Hepatic stellate cell (primary cell): ENCODE measurements at places on chromosomes 5 and 9.
A peak's percentile ranks its signal among the peaks of the same experiment; 100 is the strongest.

GRCh38 chr5:167731951-167732350 is 559.5 kb upstream of the WWC1 start:
- DNase-seq = no peak

GRCh38 chr9:13013991-13014883 is 239.4 kb downstream of the LURAP1L start:
- DNase-seq = no peak

- peak; percentile 37 for DNase-seq
Observed at GRCh38 chr9:100473276-100474081, 530 bp downstream of the TMEFF1 start.

- DNase-seq = no peak
Observed at GRCh38 chr5:9858043-9858442, 227.9 kb upstream of the TAS2R1 start.

GRCh38 chr5:66417781-66418180 is 178.4 kb upstream of the MAST4 start:
- no peak for DNase-seq

- DNase-seq = no peak
Observed at GRCh38 chr9:129958796-129959195, 84.2 kb downstream of the FNBP1 start.

DNA sequence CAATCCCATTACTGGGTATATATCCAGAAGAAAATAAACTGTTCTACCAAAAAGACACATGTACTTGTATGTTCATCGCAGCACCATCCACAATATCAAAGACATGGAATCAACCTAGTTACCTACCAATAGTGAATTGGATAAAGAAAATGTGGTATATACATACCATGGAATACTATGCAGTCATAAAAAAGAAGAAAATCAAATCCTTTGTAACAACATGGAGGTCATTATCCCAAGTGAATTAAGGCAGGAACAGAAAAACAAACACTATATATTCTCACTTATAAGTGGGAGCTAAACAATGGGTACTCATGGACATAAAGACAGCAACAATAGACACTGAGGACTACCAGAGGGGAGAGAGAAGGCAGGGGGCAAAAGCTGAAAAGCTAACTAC is 67.7 kb downstream of the NR2F1-AS1 start:
- DNase-seq = no peak

- no peak for DNase-seq
Observed at GRCh38 chr5:133341915-133342710, 270.2 kb downstream of the FSTL4 start.

GRCh38 chr5:172091956-172092732 is 85.7 kb upstream of the FBXW11 start:
- no peak for DNase-seq

GRCh38 chr5:145433077-145433476 is 402.1 kb downstream of the PRELID2 start:
- DNase-seq = no peak
